AG20443 (cell line): ENCODE measurements at places on chromosomes 13 and 19.

GRCh38 chr19:41796901-41797300, 514 bp downstream of the CEACAM3 start:
- no peak for DNase-seq

DNA sequence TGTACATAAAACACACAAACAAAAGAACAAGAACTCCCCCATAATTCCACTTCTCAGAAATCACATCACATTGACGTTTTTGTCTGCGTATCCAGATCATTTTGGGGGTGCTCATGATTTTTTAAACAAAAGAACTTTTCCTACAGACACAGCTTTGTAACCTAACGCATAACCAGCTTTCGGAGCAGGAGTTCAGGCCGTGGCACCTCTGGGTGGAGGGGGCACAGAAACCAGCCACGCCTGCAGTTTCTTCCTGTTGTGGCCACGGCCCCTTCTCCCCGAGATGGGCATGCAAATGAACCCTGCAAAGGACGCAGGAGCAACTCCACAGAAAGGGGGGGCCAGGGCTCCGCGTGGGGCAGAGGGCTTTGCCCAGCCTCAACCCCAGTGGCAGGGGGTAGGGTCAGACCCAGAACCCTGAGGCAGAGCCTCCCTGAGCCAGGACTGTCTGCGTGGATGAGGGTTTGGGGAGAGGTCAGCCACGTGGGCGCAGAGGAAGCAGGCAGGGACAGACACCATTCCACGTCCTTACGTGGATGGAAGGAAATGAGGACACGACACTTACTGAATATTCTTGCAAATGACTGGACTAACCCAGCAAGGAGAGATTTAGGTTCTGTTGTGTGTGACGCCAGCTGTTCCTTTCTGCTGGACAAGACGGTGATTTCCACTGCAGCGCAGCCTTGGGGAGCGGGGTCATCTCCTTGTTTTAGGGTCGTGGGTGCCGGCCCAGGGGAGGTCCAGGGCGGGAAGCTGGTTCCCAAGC, 64.4 kb downstream of the RASA3 start:
- no peak for DNase-seq

DNA sequence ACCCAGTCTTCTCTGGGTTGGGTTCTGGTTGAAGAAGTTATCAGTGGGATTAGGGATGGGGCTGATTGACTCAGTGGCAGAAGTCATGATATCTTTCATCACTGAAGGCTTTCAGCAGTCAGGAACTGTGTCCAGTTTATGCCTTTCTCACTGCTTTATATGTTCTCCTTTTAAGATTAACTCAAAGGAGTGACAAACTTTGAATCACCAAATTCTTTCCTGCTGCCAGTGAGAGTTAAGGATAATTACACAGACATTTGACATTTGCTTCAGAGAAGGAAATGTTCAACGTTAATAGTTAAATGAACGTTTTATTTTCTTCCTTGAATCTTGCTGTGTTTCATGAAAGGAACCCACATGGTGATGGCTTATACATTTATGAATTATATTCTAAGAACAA, 41.0 kb upstream of the CNMD start:
- no peak for DNase-seq

GRCh38 chr19:51325161-51325976, 13.9 kb downstream of the IGLON5 start:
- no peak for DNase-seq

GRCh38 chr19:33871605-33872004, 74.9 kb downstream of the KCTD15 start:
- no peak for DNase-seq
